ENCODE measurements at places on chromosomes 5 and 9.

- DNase-seq: no peak
These were observed 189.9 kb upstream of the VCAN start for GRCh38 chr5:83281658-83282057.

DNA sequence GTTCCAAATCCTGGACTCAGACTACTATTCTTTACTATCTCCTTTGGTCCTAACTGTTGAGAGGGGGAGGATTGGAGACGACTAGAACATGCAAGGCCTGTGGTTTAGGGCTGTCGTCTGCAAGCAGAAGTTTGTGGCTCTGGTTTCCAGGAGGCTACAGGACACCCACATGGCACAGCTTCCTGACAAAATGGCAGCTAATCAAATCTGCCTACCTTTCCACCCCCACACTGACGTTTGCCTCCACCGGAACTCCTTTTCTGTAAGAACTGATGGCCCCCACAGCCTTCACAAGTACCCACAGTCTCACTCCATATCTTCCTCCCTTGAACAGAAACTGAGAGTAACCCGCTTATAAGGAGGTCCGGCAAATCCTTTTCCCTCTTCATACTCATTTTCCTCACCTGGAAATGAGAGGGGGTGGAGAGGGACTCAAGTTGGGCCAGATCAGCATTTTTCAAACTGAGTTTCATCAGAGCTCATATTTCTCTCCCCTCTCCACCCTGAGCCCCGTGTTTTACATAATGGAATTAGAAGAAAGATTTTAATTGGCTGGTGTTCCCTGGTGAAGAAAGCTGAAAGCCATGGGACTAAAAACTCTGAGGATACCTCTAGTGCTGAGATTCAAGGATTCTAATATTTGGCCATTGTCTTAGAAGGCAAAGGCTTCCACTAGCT is 5.2 kb downstream of the SLC31A2 start:
- no peak for DNase-seq

DNA sequence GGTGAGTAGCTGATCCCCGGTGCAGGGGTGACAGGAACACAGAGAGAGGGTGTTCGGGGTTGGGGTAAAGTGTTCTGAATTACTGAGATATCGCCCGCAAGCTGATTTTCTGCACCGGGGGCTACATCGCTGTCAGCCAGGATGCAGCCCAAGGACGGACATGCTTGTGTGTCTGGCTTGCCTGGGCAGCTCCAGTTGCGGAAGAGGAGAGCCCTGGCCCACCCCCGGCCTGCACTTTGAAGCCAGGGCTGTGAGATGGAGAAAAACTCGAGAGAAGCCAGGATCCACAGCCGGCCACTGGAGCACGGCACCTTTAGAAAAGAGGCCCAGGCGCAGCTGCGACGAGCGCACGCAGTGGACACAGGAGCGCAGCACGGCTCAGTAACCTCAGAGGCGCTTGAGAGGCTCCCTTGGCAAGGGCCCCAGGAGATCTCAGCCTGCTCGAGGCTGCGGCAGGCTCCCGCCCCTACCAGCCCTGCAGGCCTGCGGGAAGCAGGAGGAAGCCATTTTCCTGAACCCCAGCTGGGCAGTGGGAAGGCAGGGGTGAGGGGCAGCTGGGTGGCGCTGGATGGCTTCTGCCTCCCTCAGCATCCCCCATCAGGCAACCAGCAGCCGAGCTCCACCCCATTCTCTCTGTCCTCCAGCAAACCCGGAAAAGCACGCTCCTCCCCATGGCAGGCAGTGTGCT is 59.2 kb downstream of the C9orf50 start:
- DNase-seq: no peak

- no peak for DNase-seq
These were observed 6.9 kb upstream of the TTC33 start for GRCh38 chr5:40762705-40763104.

DNA sequence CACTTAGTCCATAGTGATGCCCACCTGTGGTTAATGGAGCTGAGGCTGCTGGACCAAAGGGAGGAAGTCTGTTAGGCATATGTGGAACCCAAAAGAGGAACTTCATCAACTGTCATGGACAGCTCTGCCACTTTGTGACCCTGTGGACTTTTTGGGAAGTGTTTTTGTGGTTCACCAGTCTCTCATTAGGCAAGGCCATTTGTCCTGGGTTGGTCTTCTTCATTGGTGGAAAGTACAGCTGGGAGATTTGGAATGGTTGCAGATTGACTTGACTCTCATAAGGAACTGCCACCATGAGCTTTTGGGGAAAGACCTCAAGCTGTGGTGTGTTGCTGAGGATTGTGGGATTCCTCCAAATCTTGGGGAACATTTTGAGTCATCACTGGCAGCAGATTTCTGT is 31.9 kb upstream of the IL12B start:
- DNase-seq: no peak

DNA sequence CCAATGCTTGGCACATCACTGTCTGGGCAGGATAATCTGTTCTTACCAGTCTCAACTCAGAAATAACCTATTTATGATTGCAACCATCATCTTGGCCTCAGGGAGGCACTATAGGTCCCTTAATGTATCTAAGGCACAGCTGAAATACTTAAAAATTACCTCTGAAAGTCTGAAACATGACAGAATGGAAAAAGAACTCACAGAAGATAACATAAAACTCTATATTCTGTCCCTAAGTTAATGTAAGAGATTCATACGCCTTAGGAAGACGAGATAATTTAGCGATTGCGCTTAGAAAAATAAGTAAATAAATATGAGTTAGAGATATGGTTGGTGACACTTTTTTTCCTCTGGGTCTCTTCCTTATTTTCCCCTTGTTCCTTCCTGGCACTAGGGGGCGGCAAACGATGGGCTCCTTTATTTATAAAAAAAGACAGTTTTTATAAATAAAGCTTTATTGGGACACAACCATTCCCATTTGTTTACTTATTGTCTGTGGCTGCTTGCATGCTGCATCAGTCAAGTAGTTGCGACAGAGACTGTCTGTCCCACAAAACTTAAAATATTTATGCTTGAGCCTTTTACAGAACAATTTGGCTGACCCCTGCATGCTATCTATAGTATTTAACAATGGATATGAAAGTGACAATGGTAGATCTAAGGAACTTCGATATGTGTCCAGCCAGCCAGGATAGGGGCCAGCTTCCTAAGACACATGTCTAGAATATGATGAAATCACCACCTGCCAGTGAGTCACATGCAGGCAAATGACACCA is 79.6 kb downstream of the PDE4D start:
- no peak for DNase-seq

DNA sequence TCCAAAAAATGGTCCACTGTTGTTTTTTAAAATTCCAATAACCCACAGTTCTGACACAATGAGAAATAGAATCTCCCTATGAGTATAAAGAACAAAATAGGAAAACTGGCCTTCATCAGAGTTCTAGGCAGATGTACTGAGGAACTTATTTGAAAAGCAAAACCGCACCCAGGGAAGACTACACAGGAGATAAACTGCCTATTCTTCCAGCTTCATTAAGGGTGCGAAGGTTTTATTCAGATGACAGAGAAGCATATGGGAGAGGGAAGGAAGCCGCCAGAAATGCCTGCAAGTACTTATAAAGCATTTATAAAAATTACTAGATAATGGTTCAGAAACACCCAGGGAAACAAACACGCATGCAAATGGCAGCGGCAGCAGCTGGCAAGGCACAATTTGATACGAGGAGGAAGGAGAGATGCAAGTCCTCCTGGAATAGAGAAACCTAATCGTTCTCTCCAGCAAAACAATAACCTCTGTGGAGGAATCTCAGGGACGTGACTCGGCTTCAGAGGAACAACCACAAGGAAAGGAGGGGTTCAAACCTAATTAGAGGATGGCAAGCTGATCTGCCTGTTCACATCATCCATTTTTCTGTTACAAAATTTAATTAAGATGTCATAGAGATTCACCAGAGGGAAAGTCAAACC is 9.0 kb downstream of the TTLL11 start:
- DNase-seq: no peak

GRCh38 chr5:9596171-9596780 is 33.9 kb downstream of the TAS2R1 start:
- no peak for DNase-seq

DNA sequence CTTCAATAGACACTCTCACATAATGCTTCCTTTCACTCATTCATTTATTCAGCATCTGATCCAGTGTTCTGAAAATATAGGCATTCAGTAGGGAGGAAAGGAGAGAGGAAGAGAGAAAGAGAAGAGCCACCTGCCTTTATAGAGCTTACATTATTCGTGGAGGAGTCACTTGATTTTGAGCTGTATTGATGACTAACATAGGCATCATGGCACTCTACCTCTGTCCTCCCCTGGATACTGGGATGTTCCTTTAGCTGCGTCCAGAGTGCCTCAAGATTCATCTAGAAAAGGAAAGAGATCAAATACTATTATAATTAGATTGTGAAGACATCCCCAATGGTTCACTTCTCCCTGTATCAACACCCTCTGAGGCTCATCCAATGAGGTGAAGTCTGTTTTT is 345.1 kb downstream of the SPATA31D1 start:
- no peak for DNase-seq

- no peak for DNase-seq
These were observed 23.1 kb downstream of the POLR1E start for GRCh38 chr9:37508834-37509206.

- no peak for DNase-seq
These were observed 40.0 kb downstream of the EBF1 start for GRCh38 chr5:159059722-159060121.

DNA sequence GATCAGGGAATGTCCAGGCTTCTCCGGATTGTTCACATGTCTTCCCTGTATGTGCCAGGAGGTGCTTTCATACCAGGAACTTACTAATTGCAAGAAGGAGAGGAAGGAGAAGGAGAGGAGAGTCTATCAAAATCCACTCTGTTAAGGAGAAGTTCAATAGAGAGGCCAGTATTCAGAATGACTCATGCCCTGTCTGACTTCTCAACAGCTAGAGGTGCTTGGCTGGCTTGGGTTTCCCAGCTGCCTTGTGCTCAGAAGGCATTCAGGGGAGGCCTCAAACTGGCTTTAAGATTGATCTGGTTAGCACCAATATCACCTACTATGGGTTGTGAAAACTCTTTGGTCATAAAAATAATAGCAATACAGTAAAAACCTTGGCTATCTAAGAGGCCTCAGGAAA is 167.9 kb upstream of the GLRA1 start:
- DNase-seq: no peak

DNA sequence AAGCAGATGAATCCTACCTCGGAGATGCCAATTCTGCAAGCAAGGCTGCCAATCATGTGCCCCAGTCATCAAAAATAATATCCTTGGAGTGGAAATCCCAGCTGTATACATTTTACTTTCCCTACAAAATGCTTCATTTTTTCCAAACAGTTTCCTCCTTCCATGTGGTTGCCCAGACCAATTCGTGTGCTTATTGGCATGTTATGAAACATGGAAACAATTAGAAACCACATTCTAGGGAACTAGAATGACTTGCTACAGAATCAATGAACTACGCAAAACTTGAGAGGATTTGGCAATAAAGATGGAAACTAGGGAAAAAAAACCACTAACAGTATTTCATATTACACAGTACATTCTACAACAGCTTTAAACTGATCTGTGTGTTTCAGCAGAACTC is 584.5 kb upstream of the DMAC1 start:
- no peak for DNase-seq

DNA sequence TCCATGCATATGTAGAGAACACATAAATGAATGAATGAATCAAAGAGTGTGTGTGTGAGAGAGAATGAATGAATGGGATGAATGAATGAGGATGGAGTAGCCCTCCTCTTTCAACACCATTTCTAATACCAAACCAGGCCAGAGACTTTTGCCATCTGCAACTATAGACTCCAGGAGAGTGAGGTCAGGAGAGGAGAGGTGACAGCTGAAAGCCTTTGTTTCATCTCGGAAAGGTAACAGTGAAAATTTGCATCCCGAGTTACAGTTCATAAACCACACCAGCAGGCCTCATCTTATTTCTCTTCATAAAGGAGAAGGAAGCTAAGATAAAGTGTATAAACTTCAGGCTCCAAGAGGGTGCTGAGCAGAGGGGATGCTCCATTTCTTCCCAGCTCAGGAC is 255.3 kb upstream of the KLF4 start:
- no peak for DNase-seq

DNA sequence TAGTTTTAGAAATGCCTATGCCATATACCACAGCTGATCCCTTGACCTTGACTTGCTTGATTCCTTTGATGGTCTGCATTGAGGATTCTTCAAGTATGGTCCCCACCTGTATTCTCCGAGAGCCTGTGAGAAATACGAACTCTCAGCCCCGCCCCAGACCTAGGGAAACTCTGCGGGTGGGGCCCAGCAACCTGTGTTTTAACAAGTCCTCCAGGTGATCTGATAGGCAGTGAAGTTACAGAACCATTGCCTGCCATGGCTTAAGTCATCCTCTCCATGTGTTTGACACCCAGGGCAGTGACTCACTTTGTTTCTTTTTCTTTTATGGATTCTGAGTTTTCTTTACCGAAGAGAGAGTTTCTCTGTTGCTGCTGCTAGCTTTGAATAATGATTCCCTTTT is 18.5 kb downstream of the FRMPD1 start:
- no peak for DNase-seq

DNA sequence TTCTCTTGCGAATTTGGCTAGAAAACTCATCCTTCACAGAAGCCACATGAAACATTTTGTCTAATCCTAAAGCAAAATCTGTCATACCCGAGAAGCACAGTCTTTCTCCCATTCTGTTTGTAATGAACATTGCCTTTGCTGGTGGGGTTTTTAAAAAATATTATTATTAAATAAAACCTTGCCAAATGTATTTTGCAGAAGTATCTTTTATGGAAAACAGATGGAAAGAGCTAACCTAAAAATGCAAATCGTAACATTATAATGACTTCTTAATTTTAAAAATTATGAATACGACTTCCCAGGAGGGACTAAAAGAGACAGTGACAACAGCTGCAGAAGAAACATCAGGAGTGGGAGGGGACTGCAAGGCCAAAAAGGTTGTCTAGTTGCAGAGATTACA is 246.3 kb upstream of the TAS2R1 start:
- no peak for DNase-seq

- no peak for DNase-seq
These were observed 49.5 kb downstream of the AMBP start for GRCh38 chr9:114028646-114029045.

Measured in suprapubic skin (tissue), 4 donors.